ENCODE measurements at places on chromosomes 4 and X. TPM values are rescaled to one million over a fixed set of nuclear protein-coding genes. Genes with fewer than 3 reads are reported as not detected.

DNA sequence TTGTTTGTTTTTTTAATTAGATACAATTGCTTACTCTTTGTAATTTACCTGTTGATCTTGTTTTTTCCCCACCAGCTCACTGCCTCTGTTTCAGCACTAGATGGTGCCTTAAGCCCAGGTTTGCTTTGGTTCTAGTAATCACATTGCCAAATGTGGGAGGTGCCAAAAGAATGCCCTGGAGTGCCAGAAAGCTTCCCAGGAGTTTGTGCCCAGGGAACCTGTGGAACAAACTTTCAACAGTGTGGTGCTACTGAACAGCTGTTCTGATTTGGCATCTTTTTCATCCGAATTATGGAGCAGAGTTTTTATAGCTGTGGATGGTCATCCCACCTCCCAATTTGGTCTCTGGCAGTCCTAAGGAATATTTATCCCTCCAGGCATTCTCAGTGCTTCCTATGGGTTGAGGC lies 1000.7 kb downstream of the STIM2 start:
- H3K27ac ChIP-seq = no peak overlapping the region
- H3K4me1 ChIP-seq = no peaks in the 10 kb centered on the region
- no peak overlapping the region for H3K4me3 ChIP-seq
- DNase-seq = no peak
- H3K36me3 ChIP-seq = no peaks in the 10 kb centered on the region
- H3K27me3 ChIP-seq = no peaks in the 10 kb centered on the region

- H3K27me3 ChIP-seq = no peaks in the 10 kb centered on the region
- no peak overlapping the region for H3K4me3 ChIP-seq
- no peak overlapping the region for H3K27ac ChIP-seq
- H3K36me3 ChIP-seq = no peaks in the 10 kb centered on the region
- H3K4me1 ChIP-seq = no peaks in the 10 kb centered on the region
- DNase-seq = no peak
Measured at GRCh38 chr4:176034499-176034898, 31.1 kb upstream of the WDR17 start.

NOP14 gene
- total RNA-seq = 23.4 TPM

GRCh38 chrX:105328773-105329172 lies 108.3 kb upstream of the TEX13A start:
- H3K27me3 ChIP-seq = no peaks in the 10 kb centered on the region
- H3K36me3 ChIP-seq = no peaks in the 10 kb centered on the region
- no peak overlapping the region for H3K4me3 ChIP-seq
- no peak for DNase-seq
- no peaks in the 10 kb centered on the region for H3K4me1 ChIP-seq

GRCh38 chr4:77903186-77903585 lies 40.6 kb downstream of the MRPL1 start:
- no peaks in the 10 kb centered on the region for H3K27me3 ChIP-seq
- H3K4me3 ChIP-seq = no peak overlapping the region
- no peak overlapping the region for H3K27ac ChIP-seq
- no peaks in the 10 kb centered on the region for H3K36me3 ChIP-seq
- H3K4me1 ChIP-seq = no peaks in the 10 kb centered on the region

MAGEA1 gene
- total RNA-seq = not detected

DNA sequence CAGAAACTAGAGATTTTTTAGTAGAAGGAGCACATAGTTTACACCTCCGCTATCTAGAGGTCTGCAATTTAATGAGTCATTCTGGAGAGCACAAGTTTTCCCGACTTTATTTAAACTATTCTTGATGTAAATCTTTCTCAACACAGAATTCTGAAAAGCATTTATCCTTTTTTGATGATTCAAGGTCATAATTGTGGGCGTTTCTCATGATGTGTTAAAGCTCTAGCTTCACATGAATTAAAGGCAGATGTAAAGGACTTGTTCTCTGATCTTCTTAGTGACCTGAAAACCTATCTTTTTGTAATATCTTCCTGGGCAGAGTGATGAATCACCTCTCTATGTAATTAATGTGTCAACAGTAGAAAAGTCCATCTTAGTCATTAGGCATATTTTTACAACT lies 128.8 kb downstream of the COMMD8 start:
- DNase-seq = no peak
- H3K4me1 ChIP-seq = no peaks in the 10 kb centered on the region
- no peak overlapping the region for H3K27ac ChIP-seq

KLB gene
- total RNA-seq = 2.0 TPM

DNA sequence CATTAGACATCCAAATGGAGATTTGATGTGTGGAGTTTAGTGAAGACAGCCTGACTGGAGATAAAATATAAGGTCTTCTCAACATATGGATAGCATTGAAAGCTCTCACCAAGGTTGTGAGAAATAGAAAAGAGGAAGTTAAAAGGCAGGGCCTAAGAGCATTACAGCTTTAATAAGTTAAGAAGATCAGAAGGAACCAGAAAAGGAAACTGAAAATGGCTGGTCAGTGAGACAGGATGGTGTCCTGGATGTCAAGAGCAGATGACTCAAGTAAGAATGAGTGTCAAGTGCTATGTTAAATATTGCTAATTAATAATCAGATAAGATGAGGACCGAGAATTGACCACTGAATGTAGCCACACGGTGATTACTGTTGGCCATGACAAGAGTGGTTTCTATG lies 642.9 kb downstream of the STPG2 start:
- no peaks in the 10 kb centered on the region for H3K4me1 ChIP-seq
- H3K4me3 ChIP-seq = no peak overlapping the region
- DNase-seq = no peak
- H3K27ac ChIP-seq = no peak overlapping the region
- no peaks in the 10 kb centered on the region for H3K27me3 ChIP-seq

DNA sequence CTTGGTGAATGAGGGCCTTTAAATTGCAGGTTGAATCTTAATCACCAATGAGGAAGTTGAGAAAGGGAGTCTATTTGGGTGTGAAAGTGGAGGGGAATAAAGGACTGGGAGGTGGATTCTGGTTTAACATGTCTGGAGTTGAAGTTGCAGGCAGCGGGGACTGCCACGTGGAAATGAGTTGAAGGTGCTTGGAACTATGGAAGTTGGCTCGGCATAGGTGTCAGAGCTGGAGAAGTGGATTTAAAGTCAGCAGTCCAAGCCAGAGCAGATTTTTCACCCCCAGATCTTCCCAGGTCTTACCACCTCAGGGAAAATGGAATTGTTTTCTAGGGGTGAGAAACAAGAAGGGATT lies 44.9 kb downstream of the TIGD4 start:
- no peaks in the 10 kb centered on the region for H3K27me3 ChIP-seq
- H3K4me3 ChIP-seq = no peak overlapping the region
- H3K36me3 ChIP-seq = no peaks in the 10 kb centered on the region
- no peaks in the 10 kb centered on the region for H3K4me1 ChIP-seq
- no peak for DNase-seq

DNA sequence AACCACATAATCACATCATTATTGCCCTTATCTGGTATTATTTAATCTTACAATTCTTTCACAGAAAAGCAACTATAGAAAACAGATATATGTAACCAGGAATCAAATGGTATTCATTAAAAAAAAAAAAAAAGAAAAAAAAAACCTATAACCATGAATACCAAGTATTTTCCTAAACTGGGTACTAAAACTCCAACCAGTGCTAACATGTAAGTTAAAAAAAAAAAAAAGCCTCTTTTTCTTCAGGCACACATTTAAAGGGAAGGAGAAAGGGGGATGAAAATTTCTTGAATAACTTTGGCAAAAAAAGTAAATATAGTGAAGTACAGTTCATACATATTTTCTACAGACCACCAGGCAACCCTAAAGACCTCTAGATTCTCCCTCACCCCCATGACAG lies 2.1 kb downstream of the PPAT start:
- H3K4me1 ChIP-seq = no peaks in the 10 kb centered on the region
- no peaks in the 10 kb centered on the region for H3K27me3 ChIP-seq
- H3K36me3 ChIP-seq = no peaks in the 10 kb centered on the region
- no peak overlapping the region for H3K27ac ChIP-seq
- no peak for DNase-seq
- H3K4me3 ChIP-seq = no peak overlapping the region

SPANXN3 gene
- not detected for total RNA-seq

- DNase-seq = no peak
- H3K36me3 ChIP-seq = no peaks in the 10 kb centered on the region
- no peaks in the 10 kb centered on the region for H3K27me3 ChIP-seq
- H3K4me3 ChIP-seq = no peak overlapping the region
Measured at GRCh38 chr4:40168070-40168469, 28.8 kb upstream of the RHOH start.

DNA sequence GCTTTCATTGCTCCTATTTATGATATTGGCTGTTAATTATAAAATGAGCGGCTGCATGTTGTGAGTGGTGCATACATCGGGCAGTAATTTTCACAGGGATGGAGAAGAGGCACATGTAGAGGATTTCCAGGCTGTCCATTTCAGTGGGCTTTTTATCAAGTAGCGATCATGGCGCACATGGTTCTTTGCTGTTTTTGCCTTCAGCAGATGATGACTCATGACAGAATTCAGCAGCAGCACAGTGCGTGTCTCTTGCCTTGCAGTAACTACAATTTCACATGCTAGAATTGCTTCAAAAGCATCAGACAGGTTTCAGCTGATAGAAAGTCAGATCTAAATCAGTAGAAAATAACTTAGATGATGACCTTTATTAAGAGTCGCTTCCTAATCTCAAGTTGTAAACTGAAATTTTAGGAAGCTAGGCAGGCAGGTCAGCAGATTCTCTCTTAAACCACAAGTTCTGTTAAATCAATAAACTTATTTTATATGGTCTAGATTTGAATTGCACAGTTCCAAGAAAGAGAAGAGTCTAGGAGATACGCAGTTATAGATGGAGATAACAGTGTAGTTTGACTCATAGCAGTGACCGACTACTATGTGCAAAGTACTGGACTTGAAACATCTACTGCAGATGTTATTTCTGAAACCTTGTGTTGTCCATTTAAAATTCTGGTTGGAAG lies 35.8 kb downstream of the LRP2BP start:
- H3K4me3 ChIP-seq = no peak overlapping the region
- H3K27me3 ChIP-seq = no peaks in the 10 kb centered on the region
- no peaks in the 10 kb centered on the region for H3K4me1 ChIP-seq
- no peak for DNase-seq

GRCh38 chr4:150007512-150007911 lies 70.7 kb upstream of the DCLK2 start:
- no peak overlapping the region for H3K27ac ChIP-seq
- no peaks in the 10 kb centered on the region for H3K27me3 ChIP-seq
- no peak overlapping the region for H3K4me3 ChIP-seq

CYSLTR1 gene
- total RNA-seq = 4.5 TPM

Data from breast epithelium (tissue), 4 donors.